ENCODE measurements at places on chromosomes 16 and 17. TPM values are rescaled to one million over a fixed set of nuclear protein-coding genes. Genes with fewer than 3 reads are reported as not detected.
A peak's percentile ranks its signal among the peaks of the same experiment; 100 is the strongest.

CFAP97D1 gene
- 0.03 TPM for polyA plus RNA-seq

GRCh38 chr17:39787041-39787440 is 49.3 kb downstream of the GRB7 start:
- DNase-seq: no peak

- no peak for DNase-seq
Observed at GRCh38 chr17:29663155-29663554, 40.4 kb upstream of the CORO6 start.

GRCh38 chr17:3985846-3986245 is 21.6 kb upstream of the ATP2A3 start:
- DNase-seq: no peak

CD300A gene
- polyA plus RNA-seq: not detected

GPR139 gene
- not detected for polyA plus RNA-seq

GRCh38 chr16:275786-276232 is at the start of gene RGS11:
Gene RGS11 (minus strand): TSS chr16:275944. CDS start chr16:275911, 33 bp downstream.
- DNase-seq: no peak

DNA sequence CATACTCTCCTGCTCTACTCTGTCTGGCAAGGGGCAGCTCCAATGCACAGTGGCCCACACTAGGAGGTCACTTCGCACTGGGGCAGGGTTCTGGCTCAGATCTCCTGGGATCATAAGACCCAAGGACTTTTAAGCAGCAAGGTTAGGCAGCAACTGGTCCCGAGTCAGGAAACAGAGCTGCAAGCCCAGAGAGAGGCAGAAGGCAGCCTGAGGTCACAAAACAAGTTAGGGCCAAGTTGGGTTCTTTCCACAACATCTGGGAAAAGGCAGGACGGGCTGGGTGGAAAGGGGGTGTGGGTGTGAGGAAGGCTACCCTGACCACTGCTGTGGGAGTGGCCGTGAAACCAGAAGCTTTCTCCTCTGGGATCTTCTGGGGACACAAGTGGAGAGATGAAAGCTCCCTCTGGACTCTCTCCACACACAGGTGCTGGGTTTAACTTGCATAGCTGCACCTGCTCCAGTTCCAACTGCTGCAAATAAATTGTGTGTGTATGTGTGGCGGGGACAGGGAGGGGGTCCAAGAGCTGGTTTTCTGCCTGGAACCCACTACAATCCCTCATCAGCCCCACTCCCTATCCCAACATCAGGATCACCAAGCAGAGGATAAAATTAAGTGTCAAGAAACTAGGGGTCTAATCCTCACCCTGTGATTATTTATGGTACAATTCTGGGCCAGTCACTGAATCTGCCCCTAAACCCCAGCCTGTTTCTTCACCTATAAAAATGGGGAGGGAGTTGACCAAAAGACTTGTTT is 8.0 kb upstream of the TSPOAP1 start:
- DNase-seq: no peak

DNA sequence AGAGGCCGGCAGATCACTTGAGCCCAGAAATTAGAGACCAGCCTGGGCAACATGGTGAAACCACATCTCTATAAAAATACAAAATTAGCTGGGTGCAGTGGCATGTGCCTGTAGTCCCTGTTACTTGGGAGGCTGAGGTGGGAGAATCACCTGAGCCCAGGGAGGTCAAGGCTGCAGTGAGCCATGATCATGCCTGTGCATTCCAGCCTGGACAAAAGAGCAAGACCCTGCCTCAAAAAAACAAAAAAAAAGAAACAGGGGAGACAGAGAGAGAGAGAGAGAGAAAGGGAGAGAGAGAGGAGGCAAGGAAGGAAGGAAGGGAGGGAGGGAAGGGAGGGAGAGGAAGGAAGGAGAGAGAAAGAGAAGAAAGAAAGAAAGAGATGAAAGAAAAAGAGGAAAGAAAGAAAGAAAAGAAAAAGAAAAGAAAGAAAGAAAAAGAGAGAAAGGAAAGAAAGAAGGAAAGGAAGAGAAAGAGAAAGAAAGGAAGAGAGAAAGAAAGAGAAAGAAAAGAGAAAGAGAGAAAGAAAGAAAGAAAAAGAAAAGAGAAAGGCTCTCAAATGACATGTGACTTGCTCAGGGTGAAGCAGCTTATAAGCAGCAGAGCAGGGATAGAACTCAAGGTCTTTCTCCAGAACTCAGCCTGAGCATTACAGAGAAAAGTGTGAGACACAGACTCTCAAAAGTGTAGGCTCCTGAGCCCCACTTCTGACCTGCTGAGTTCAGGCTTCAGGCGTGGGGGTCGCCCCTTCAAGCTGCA is 15.5 kb downstream of the CX3CL1 start:
- DNase-seq: no peak

- DNase-seq: peak; percentile 99
Observed at GRCh38 chr17:78294776-78295175, 63.3 kb downstream of the TMEM235 start.

- peak; percentile 27 for DNase-seq
Observed at GRCh38 chr17:40024901-40025300, 9.7 kb downstream of the CSF3 start.

- DNase-seq: no peak
Observed at GRCh38 chr17:73820686-73821448, 176.6 kb upstream of the SDK2 start.

MYH2 gene
- polyA plus RNA-seq: not detected

MFAP4 gene
- polyA plus RNA-seq: not detected

GRCh38 chr17:50219939-50220465 is 18.6 kb upstream of the COL1A1 start:
- DNase-seq: no peak

DNA sequence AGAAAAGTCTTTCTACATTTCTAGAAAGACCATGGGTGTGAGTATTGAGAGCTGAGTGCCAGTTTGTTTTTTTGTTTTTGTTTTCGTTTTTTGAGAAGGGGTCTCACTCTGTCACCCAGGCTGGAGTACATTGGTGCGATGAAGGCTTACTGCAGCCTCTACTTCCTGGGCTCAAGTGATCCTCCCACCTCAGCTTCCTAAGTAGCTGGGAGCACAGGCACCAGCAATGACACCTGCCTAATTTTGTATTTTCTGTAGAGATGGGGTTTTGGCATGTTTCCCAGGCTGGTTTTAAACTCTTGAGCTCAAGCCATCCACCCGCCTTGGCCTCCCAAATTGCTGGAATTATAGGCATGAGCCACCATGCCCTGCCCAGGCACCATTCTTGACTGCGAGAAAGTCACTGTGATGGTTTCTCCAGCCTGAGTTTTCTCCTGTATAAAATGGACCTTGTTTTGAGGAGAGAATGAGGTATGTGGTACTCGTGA is 673.8 kb downstream of the MAF start:
- DNase-seq: no peak

- DNase-seq: no peak
Observed at GRCh38 chr16:23420011-23420410, 33.0 kb downstream of the COG7 start.

DNA sequence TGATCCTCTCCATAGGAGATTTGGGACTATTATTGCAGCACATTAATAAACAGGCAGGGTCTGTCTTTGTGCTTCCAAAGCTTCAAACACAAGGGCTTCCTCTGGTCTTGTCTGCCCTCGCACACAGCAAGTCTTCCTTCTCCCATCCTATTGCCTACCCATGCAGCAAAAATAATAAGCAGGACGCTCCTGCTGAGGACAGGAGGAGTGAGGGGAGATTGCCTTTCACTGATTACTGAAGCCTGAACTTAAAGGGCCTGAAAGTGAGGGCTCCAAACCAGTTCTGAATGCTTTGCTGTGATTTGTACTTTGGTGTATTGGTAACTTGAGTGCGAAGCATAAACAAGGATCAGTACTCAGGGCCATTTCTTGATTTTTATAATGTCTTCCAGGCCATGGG is 197.6 kb upstream of the XYLT1 start:
- DNase-seq: no peak

CDH15 gene
- polyA plus RNA-seq: not detected

GRCh38 chr17:7803981-7804380 is 30.0 kb upstream of the KDM6B start:
- DNase-seq: peak; percentile 46

GRCh38 chr17:79914813-79915740 is 75.8 kb upstream of the CBX4 start:
- no peak for DNase-seq

DNA sequence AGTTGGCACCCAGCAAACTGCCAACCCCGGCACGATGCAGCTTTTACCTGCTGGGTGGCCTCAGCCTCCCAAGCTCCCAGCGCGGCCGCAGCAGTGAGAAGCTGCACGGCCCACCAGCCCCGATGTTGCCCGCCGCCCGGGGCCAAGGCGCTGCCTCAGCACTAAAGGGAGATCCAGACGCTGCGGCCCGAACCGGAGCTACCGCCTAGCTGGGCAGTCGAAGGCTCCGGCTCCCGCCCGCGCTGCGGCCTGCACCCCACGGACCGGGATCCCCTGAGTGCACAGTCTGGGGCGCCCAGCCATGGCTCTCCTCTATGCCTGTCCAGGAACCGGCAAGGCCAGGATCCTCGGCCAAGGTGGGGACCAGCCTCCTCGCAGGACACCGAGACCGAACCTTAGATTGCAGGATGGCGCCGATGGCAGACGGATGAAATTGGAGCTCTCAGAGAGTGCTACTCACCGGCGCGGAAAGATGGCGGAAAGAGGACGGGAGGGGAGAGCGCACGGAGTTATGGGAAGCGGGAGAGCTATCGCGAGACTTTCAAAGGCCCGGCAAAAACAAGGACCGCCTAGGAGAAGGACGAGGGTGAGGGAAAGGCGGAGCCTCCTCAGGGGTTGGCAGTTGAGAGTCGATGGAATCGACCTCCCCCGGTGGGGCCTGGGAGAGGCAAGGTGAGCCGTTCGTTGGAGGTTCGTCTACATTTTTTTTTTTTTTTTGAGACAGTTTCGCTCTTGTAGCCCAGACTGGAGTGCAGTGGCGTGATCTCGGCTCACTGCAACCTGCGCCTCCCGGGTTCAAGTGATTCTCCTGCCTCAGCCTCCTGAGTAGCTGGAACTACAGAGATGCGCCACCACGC is at the start of gene RPS15A:
Gene RPS15A (minus strand): TSS at position 485 of the 857 bp plus-strand sequence. CDS start 1,221 bp downstream, outside the sequence.
- DNase-seq: peak; percentile 96

GRCh38 chr16:22638393-22639206 is 127.9 kb downstream of the NPIPB5 start:
- DNase-seq: peak; percentile 99

MT1F gene
- polyA plus RNA-seq: 7.1 TPM

DNA sequence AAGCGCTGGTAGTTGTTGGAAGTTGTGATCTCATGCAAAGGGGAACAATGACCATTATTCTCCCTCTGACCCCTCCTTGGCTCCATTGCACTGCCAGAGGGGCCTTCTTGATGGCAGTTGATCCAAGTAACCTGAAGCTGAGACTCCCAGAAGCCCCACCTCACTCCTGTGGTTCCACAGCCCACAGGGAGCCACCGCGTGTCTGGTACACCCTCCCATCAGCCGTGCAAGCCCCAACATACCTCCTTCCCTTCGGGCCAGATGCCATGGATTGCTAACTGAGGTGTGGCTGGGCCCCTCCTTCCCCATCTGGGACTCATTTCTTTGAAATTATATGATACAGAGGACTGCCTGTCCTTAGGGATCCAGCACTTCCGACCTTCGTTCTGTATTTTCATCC is 17.8 kb downstream of the SAP30BP start:
- DNase-seq: peak; percentile 97

KRT33A gene
- polyA plus RNA-seq: not detected

DNA sequence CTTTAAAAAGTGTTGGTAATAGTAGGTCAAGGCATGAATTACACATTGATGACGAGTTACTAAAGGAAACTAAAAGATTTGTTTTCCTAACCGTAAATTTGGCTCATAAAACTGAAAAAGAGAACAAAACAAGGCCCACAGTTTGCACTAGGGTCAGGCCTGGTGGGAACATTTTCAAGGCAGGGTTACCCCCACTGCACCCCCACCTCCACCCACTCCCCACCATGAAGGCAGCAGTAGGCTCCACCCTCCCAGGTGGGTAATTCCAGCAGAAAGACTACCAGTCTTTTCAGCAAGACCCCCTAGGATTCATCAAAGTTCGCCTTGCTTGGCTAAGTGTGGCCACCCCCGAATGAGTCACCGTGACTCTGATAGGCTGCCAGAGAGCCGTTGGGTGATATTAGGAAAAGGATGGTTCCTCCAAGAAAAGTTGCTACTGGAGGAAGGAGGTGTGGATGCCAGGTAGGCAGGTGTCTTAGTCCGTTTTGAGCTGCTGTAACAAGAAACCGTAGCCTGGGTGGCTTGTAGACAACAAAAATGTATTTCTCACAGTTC is 8.6 kb downstream of the DNAAF1 start:
- DNase-seq: no peak

RNF222 gene
- 0.07 TPM for polyA plus RNA-seq

GRCh38 chr16:51971184-51971583 is 575.8 kb downstream of the TOX3 start:
- DNase-seq: peak; percentile 23

KRTAP3-2 gene
- polyA plus RNA-seq: not detected

TBX21 gene
- not detected for polyA plus RNA-seq

NXPH3 gene
- 0.23 TPM for polyA plus RNA-seq

GRCh38 chr17:47742319-47743181 is 9.5 kb downstream of the TBX21 start:
- no peak for DNase-seq

- DNase-seq: no peak
Observed at GRCh38 chr16:26026709-26027450, 335.1 kb downstream of the HS3ST4 start.

- no peak for DNase-seq
Observed at GRCh38 chr17:676060-676700, 38.5 kb downstream of the VPS53 start.

- DNase-seq: no peak
Observed at GRCh38 chr17:73827627-73828291, 183.5 kb upstream of the SDK2 start.

- DNase-seq: no peak
Observed at GRCh38 chr17:42989141-42989540, 8.8 kb downstream of the RUNDC1 start.

- DNase-seq: no peak
Observed at GRCh38 chr17:20999044-20999573, 43.7 kb downstream of the USP22 start.

SULT1A4 gene
- 0.79 TPM for polyA plus RNA-seq

- peak; percentile 20 for DNase-seq
Observed at GRCh38 chr17:9768381-9768934, 22.9 kb downstream of the DHRS7C start.

GRCh38 chr16:24822542-24822941 is 23.2 kb upstream of the SLC5A11 start:
- no peak for DNase-seq

DNA sequence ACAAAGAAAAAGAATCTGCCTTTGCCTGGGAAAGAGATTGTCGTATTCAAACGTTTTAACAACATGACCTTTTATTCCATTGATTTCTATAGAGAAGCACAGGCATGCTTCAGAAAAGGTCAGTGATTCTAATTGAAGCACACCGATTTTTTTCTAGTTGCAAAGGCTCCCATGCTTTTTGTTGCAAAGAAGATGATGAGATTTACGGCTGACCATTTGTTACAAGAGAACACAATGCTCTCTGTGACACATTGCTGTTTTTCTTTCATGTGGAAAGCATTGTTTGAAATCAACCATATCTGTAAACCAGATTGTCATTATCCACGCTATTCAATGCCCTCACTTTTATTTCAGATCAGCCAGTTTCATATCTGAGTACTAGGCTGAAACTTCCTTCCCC is 99.8 kb downstream of the NLK start:
- no peak for DNase-seq

KPNA2 gene
- 263 TPM for polyA plus RNA-seq

Data from mammary epithelial cell (primary cell).